ENCODE measurements at places on chromosomes 12 and 14.
A peak's percentile ranks its signal among the peaks of the same experiment; 100 is the strongest.

- DNase-seq, result no peak
These were observed 40.7 kb downstream of the R3HDM2 start for GRCh38 chr12:57390174-57390573.

- DNase-seq, result no peak
These were observed 11.1 kb downstream of the RIN3 start for GRCh38 chr14:92524602-92525185.

DNA sequence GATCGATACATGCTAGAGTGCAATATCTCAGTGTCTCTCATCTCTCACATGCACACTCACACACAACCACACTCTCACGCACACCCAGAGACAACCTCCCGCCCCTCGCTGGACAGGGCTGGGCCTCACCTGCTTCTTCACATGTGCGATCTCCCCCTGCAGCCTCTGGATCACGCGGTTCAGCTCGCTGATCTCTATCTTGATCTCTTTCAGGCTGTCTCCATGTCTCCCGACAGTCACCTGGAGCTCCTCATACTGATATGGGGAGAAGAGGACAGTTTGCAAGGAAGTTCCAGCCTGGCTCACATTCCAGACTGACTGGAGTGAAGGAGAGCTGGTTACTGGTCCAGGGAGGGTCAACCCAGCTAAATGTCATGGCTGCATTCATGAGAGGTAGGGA is 4.4 kb downstream of the KRT2 start:
- no peak for DNase-seq

DNA sequence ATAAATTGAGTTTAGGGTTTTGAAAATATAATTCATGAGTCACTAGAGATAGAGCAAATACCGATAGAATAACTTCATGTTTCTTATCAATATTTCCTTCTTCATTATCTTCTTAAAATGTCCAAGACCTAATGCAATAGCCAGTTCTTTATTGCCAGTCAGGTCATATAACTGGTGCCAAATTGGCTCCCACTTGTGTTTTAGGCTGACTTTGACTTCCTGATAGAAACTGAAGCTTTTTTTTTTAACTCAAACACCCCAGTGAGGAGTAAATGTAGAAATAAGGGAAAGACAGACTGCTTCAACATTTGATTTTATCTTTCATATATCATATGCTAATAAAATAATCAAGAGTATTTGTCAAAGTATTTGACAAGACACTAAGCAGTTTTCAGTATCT is 80.7 kb downstream of the ARMH4 start:
- no peak for DNase-seq

DNA sequence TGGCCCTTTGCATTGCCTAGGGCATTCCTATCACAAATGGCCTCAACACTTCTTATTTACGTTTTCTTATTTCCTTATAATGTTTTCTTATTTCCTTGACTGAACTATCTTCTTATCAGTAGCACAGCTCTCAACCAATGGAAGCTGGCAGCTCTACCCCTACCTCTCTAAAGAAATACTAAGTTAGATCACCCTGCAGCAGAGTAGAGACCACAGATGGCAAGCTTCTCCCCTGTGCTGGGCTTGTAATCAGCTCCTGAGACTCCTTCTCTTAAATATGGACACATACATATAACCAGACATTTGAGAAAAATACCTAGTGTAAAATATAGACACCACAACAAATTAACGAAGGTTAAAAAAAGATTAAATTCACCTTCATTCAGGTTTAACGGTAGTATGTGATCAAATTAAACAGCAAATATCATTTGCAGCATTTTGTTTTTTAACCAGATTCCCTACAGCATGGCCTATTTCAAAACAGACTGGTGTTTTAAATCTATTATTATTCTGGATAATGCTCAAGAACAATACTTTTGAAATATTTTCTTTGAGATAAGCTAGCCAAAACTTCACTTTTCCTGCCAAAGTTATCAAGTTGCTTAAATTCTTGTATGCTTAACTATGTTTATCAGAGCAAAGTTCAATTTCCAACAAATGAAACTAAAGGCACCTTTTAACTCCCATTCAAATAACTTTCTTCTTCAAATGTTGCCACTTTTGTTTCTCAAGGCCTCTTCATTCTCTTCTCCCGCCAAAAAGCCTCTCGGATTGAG is 54.3 kb downstream of the SLC41A2 start:
- DNase-seq, result no peak

DNA sequence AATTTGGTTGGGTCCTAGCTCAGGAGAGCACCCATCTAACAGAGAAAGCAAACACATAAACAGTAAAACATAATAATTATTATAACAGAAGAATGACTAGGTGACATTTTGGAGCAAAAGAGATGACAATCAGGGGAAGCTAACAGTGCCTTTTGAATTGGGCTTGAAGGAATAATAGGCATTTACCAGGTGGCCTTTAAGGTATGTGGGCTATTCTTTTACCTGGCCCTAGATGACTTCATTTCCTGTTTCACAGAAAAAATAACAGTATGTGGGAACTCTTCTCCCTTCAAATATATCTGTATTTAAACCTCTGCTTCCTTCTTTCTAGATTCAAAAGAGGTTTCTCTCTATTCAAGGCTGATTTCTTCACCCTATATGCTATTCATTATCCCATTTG is 3.8 kb downstream of the IRAK4 start:
- DNase-seq, result no peak

DNA sequence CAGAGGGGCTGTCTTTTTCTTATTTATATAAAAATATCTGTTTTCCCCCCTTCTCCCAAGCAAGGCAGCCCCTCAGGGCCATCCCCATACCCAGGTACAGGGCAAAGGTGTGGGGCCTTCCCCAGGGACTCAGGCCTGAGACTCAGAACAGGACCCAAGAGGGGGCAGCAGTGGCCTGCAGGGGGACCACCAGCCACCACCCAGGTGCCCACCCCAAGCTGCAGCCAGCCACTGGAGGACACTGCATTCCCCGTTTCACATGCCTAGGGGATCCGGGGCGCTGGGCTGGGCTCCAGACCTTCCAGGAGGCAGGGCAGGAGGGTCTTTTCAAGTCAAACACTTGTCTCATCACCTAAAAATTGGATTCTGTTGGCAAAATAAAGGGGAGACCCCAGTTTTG is 83.3 kb downstream of the SCARB1 start:
- no peak for DNase-seq

GRCh38 chr12:67681105-67681778 is 32.7 kb downstream of the DYRK2 start:
- DNase-seq, result no peak

DNA sequence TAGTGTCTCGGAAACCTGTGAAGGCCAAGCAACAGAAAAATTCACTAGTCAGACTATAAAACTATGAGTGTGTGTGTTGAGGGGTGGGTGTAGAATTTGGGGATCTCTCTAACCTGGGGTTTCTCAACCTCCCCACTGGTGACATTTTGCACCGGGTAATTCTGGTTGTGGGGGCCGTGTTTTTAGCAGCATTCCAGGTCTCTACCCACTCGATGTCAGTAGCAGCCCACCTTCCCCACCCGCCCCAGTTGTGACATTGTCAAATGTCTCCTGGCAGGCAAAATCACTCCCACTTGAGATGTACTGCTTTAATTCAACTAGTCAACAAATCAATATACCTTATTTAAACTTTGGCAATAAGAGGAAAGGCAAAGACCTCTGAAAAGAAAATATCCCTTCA is 4.1 kb downstream of the GCN1 start:
- DNase-seq, result no peak

DNA sequence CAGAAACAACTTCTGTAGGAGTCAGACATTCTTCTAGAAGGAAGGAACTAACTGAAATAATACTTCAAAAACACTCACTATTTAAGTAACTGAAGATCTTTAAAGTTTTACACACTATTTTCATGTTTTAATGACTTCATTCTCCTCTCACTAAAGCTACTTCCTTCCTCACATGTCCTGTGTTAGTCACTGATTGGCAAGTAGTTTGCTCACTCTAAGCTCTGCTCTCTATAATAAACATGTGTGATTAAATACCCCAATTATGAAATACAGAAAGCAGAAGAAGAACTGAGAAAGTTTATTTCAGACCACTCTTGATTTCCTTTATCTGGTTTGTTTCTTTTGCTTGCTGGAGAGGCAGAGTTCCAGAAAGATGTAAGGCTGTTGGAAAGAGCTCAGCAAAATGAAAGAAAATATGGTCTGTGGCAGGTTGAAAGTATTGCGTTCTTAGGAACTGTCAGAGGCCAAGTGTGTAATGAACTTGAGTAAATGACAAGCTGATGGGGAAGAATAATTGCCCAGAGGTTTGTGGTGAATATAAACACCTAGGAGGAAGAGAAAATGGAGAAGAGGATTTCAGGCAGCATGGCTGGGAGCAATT is 522.0 kb upstream of the SEL1L start:
- no peak for DNase-seq

GRCh38 chr12:104219908-104220404 is 4.4 kb downstream of the TXNRD1 start:
- no peak for DNase-seq

- DNase-seq, result peak; percentile 51
These were observed 155.0 kb downstream of the DAD1 start for GRCh38 chr14:22434030-22434429.
